H1 (cell line): ENCODE measurements at places on chromosomes 2 and 18.

GRCh38 chr18:51211552-51211951 is 14.1 kb upstream of the MEX3C start:
- no peak overlapping the region for H3K27ac ChIP-seq
- H3K36me3 ChIP-seq: no peaks in the 10 kb centered on the region
- no peak overlapping the region for H3K4me3 ChIP-seq
- no peak for DNase-seq
- H3K4me1 ChIP-seq: no peaks in the 10 kb centered on the region; the same call in 1 of the 2 replicates
- H3K27me3 ChIP-seq: no peaks in the 10 kb centered on the region

DNA sequence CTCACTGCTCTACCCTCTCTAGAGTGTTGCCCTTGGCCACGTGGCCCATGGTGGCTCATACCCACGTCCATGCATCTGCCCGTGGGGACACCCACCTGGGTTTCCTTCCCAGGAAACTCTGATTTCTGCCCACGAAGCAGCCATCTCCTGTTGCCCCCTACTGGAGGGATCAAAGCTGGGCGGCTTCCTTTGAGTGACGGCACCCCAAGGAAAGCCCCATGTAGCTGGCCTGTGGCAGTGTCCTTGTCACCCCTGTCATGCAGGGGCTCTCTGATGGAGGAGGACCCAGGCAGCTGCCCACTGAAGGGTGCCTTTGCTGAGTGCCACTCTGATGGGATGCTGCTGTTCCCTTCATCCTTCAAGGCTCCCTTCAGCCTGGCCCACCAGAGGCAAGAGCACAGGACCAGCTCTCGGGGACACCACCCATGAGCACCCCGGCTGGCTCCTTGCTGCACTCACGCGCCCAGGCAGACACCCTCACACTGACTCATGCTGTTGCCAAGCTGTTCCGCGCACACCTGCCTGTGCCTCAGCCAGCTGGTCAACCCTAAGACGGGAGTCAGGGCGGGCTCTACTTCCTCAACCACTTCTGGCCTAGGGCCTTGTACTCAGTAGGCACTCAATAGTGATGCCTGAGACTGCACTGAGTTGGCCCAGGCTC is 101.1 kb downstream of the CTIF start:
- peaks cover 7% of the 10 kb centered on the region; the same call in 1 of the 2 replicates for H3K4me1 ChIP-seq
- no peak for DNase-seq
- no peak overlapping the region for H3K4me3 ChIP-seq
- no peaks in the 10 kb centered on the region for H3K36me3 ChIP-seq
- no peaks in the 10 kb centered on the region for H3K27me3 ChIP-seq

- DNase-seq: no peak
- H3K27ac ChIP-seq: no peak overlapping the region
- no peaks in the 10 kb centered on the region for H3K27me3 ChIP-seq
- no peak overlapping the region for H3K4me3 ChIP-seq
- peaks cover 7% of the 10 kb centered on the region for H3K4me1 ChIP-seq
- H3K36me3 ChIP-seq: no peaks in the 10 kb centered on the region
Measured at GRCh38 chr2:221716426-221717303, 144.6 kb upstream of the EPHA4 start.

DNA sequence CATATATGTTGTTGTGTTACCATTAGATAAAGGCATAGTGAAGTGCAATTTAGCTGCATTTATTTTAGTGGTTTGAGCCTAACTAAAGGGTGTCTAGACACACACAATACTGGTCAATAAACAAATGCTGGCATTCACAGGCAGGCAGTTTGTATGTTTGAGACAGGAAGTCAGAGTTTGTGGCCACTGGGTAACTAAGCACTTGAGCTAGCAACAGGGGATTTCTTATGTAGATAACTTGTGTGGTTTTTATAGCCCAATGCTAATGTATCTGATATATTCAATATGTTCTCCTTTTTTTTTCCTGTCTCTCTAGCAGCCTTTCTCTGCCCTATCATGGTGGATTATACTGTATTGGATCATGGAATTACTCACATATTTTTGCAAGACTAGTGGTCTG is 38.1 kb downstream of the LRRTM4 start:
- no peak overlapping the region for H3K4me3 ChIP-seq
- no peak overlapping the region for H3K27ac ChIP-seq
- no peak for DNase-seq
- H3K4me1 ChIP-seq: no peaks in the 10 kb centered on the region

- no peak overlapping the region for H3K27ac ChIP-seq
- H3K27me3 ChIP-seq: no peaks in the 10 kb centered on the region
- H3K36me3 ChIP-seq: no peaks in the 10 kb centered on the region
- H3K4me1 ChIP-seq: no peaks in the 10 kb centered on the region
- DNase-seq: no peak
Measured at GRCh38 chr2:19709553-19709952, 192.2 kb downstream of the TTC32 start.

GRCh38 chr18:38243291-38243690 is 677.7 kb upstream of the CELF4 start:
- H3K36me3 ChIP-seq: no peaks in the 10 kb centered on the region
- H3K27me3 ChIP-seq: no peaks in the 10 kb centered on the region
- DNase-seq: no peak
- H3K4me3 ChIP-seq: no peak overlapping the region
